ENCODE measurements at places on chromosomes 7 and 10. TPM values are rescaled to one million over a fixed set of nuclear protein-coding genes. Genes with fewer than 3 reads are reported as not detected.

SYT15 gene
- 5.0 TPM for total RNA-seq

VGF gene
- total RNA-seq, result not detected

LIPN gene
- total RNA-seq, result not detected

RELN gene
- total RNA-seq, result 16.0 TPM

ZP3 gene
- total RNA-seq, result not detected

OPN1SW gene
- total RNA-seq, result not detected

All from thyroid gland (tissue), 4 donors.